Astrocyte of the cerebellum (primary cell): ENCODE measurements at places on chromosomes 12 and 14.

DNA sequence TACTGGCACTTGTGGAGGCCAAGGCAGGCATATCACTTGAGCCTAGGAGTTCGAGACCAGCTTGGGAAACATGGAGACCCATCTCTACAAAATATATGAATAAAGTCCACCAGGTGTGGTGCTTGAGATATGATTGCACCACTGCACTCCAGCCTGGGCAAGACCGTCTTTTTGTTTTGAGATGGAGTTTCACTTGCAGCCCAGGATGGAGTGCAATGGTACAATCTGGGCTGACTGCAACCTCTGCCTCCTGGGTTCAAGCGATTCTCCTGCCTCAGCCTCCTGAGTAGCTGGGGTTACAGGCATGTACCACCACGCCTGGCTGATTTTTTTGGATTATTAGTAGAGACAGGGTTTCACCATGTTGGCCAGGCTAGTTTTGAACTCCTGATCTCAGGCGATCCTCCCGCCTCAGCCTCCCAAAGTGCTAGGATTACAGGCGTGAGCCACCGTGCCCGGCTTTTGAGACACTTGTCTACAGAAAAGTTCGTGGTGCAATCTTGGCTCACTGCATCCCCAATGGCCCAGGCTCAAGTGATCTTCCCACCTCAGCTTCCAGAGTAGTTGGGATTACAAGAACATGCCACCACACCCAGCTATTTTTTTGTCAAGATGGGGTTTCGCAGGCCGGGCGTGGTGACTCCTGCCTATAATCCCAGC lies 16.3 kb upstream of the ATP5F1B start:
- no peak for DNase-seq

DNA sequence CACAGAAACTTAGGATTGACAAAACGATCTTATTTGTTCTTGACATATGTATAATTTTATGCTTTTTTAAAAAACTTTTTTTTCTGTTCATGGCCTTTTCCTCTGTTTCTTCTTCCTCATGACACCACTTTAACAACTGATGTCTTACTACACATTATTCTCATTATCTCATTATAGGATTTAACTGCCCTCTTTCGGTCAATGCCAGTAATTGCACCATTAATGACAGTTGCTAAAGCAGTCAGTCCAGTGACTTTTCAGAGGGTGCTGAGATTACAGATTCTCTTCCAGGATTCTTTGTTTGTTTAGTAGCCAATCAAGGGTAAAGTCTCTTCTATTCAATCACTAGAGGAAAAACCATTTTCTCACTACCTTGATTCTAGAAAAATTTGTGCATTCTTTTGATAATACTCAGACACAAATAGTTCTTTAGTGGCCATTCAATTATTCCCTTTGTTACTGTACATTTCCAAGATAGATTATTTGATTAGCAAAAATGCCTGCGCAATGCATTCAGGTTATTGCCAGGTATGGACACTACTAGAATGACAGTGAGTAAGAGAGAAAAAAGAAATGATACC lies 50.1 kb downstream of the KLRG1 start:
- peak; percentile 11 for DNase-seq

GRCh38 chr12:57939291-57939690 lies 2.1 kb upstream of the ATP23 start:
- DNase-seq: no peak

- DNase-seq: no peak
Observed at GRCh38 chr14:104245075-104245474, 106.7 kb downstream of the KIF26A start.

GRCh38 chr12:71469258-71469750 lies 29.7 kb downstream of the LGR5 start:
- DNase-seq: no peak

- DNase-seq: no peak
Observed at GRCh38 chr12:24175284-24175683, 225.8 kb upstream of the SOX5 start.

DNA sequence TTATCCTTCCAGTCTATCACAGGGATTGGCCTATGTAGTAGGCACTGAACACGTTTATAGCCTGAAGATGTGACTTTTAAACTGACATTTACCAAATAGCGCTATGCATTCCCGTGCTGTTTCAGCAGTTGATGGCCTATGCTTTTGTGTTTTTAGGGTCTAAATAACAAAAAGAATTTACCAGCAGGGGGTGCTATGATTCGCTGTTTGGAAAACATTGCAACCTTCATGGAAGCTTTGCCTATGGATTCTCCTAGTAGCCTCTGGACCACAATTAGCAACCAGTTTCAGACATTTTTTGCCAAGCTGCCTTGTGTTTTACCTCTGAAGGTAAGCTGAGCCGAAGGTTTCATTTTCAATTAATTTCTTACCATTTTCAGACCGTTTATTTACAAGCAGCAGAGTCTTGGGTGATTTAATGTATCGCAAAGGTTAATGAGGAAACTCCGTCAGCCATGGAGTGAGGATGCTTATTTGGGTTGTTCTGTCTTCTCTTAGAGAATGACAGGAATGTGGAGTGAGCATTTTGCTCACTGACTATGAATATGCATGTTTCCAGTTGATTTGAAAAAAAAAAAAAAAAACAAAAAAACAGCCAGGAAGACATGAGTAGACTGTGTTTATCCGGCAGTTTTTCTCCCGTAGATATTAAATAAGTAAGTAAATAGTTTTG lies 133.1 kb downstream of the PRIMA1 start:
- DNase-seq: peak; percentile 45

DNA sequence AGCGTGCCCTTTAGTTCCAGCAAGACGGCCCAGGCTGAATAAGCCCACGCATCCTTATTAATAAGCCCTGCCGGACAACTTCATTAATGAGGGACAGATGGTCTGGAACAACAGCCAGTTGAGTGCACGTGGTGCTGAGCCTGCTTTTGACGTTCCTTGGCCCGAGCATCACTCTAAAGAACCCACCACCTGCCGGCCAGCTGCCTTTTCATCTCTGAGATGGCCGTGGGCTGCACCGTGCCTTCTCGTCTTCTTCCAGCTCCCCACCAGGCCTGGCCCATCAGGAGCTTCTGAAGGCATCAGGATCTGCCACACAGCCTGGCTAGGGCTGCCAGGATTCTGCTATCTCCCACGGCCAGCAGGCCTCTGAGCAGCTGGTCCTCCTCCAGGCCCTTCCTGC lies 80.0 kb downstream of the AACS start:
- DNase-seq: no peak

- DNase-seq: no peak
Observed at GRCh38 chr14:68791078-68791901, 1.6 kb downstream of the ZFP36L1 start.

DNA sequence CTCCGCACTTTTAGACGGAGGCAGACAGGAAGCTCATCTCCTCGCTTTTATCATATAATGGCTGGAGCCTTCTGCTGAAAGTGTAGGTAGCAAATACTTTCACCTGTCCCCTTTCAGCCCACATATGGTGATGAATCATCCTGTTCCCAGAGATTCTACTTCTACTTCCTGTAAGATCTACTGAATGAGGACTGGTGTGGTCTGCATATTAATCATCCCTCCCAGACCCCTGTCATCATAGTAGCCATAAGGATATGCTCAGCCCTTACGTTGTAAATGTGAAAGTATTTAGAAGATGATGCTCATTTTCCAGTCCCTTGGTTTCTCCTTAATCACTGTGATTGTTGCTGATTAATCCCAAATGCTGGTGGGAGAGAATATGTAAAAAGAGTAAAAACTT lies 268.2 kb upstream of the GRIP1 start:
- no peak for DNase-seq

DNA sequence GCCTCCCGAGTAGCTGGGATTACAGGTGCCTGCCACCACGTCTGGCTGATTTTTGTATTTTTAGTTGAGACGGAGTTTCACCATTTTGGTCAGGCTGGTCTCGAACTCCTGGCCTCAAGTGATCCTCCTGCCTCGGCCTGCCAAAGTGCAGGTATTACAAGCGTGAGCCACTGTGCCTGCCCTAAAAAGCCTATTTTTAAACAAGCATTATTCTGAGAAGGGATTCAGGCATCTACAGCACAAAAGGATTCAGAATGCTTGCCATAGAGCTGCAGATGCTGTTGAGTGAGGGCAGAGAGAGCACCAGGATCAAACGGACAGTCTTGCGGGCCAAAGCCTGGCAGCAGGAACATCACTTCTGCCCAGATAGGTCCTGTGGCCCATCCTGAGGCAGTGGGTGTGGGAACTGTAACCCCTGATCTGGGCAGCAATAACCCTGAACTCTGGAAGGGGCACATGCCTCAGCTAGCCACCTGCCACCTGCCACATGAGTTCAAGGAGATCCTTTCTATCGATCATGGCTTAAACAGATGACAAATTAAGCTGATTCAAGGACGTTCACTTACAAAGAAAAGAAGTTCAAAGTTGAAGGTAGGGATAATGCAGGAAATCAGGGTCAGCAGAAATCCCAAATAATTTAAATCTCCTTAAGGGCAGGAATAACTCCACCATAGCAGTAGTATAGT lies 16.8 kb upstream of the SNX6 start:
- no peak for DNase-seq
